AG08396 (cell line): ENCODE measurements at places on chromosomes 5 and 9.

DNA sequence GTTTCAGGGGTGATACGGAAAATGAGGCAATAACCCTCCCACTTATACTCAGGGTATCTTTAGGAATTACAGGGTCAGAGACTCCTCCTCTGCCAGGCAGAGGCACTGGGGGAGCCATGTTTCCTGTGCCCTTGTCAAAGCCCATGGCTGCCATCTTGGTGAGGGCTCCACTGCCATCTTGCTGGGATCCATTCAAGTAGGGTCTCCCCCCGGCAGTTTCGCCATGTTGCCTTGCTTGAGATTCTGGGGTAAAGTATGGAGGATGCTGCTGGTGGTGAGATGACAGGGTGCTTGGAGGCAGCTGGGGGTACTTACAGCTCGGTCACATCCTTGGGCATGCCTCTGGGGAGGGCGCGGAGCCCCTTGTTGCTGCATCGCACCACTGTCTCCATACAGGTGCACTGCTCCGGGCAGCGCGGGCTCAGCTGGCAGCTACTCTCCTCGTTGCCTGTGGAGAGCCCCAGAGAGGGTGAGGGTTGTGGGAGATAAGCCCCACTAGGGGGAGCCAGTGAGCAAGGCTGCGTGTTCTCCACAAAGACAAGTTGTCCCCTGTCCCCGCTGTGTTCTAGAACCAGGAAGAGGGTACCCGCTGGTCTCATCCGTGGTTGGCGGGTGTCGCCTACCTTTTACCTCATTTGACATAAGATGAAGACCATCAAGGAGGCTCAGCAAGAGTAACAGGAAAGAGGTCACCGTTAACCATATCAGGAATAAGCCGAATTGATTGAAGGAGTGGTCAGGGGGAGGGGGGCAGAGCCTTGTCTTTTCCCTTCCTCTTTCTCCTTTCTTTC, 169.0 kb upstream of the PANK3 start:
- no peak for DNase-seq

GRCh38 chr5:33417632-33418031, 23.1 kb upstream of the TARS1 start:
- no peak for DNase-seq

GRCh38 chr5:132260714-132261551, 3.4 kb downstream of the PDLIM4 start:
- DNase-seq: no peak

- peak; percentile 26 for DNase-seq
Measured at GRCh38 chr5:175479125-175479881, 943 bp downstream of the SFXN1 start.

- no peak for DNase-seq
Measured at GRCh38 chr5:55483885-55484284, 50.9 kb downstream of the PLPP1 start.

DNA sequence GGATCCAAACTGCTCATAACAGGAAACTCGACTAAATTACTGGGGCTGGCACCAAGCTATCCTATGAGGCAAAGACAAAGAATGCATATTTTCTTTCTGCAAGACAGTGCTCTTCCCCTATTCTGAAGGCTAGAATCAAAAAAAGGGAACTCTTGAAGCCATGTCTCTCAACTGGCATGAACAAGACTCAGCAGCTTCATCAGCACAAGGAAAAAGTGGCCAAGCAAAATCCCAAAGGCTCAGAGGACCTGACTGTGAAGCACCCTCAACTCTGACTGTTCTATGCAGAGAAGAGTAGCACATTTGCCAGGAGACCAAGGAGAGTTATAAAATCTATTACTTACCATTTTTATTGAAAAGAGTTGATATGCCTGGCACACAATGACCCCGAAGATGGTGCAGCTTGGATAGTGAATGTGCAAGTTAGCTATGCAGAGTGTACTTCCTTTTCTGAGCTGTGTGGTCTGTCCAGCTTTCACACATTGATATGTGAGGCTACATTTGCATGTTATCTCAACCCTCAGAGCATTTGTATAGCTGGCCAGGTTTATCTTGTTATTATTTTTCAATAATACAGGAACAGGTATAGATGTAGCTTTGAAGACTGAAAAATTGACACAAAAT, 51.0 kb upstream of the FYB1 start:
- no peak for DNase-seq

GRCh38 chr9:12464400-12464799, 228.8 kb upstream of the TYRP1 start:
- DNase-seq: no peak

DNA sequence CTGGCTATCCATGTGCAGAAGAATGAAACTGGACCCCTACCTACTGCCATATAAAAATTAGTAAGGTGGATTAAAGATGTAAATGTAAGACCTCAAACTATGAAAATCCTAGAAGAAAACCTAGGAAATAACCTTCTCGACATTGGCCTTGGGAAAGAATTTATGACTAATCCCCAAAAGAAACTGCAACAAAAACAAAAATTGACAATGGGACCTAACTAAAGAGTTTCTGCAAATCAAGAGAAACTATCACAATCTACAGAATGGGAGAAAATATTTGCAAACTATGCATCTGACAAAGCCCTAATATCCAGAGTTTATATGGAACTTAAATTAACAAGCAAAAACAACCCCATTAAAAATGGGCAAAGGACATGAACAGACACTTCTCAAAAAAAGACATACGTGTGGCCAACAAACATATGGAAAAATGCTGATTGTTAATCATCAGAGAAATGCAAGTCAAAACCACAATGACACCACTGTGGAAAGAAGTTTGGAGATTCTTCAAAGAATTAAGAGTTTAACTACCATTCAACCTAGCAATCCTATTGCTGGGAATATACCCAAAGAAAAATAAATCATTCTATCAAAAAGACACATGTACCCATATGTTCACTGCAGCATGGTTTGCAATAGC, 98.5 kb downstream of the NR3C1 start:
- no peak for DNase-seq

DNA sequence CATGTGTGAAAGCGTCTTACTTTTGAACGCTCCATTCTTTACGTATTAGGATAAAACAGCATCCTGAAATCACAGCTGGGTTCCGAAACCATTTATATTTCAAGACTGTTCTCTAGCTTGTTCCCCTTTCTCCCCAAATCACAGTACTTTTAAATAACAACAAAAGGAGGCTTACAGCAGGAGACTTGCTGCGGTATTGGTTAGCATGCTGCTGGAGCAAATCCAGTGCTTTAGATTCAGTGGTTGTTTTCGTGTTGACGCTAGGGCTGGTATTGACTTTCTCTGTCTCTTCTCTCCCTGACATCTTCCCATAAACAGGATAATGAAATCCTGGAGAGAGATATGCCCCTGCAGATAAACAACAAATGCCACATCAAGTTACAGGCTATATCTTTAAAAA, 103.1 kb downstream of the ZNF608 start:
- DNase-seq: no peak

GRCh38 chr5:73637565-73637964, 11.6 kb downstream of the ARHGEF28 start:
- DNase-seq: no peak

DNA sequence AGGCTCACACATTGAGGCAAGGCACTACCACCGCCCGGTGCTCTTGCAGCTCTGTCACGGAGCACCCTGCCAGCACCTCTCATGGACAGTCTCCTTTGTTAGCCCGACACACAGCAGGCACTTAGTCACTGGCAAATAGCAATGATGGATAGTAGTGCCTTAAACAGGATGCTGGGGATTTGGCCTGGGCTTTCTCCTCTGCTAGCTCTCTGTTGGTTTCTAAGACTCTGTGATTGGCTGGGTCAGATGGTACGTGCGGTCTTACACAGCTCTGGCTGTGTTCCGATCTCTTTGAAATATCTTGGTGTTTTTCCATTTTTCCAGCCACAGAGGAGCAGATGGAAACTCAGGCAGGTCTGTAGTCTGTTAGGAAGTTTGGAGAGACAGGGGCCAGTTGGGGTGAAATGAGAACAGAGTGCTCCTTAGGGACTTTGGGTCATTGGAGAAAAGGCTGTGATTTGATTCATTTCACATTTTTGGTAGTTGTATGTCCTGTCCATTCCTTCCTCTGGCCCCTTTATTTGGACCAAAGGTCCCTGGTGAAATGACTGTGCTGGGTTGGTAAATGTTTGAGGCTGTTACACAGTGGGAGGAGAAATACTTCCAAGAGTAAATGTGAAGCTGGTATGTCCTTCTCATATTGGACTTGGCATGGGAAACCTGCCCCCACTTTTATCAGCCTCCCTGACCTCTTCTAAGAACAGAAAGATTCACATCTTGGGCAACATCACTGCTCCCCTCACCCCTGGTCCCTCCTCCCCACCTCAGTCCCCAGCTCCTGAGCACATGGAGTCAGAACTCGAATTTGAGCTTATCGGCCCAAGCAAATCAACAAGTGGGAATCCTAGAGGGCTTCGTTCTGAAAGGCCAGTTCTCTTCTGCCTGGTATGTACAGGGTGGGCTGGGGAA, 3.4 kb downstream of the SMIM3 start:
- DNase-seq: peak; percentile 79

DNA sequence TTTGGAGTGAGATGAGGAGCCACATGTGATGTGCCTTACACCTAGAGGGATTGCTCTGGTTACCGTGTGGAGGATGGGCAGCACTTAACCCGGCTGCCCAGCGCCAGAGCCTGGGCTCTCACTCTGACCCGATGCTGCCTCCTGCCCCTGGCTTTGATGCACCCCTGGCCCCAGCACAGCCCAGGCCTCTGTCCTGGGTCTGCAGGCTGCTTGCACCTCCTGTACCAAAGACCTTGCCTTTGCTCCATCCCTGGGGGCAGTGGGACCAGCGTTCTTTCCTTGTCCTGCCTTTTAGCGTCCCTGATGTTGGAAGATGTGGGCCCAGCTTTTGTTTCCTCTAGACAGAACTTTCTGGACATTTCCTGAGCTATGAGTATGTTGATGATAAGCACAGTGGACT, 40.4 kb downstream of the FGF18 start:
- DNase-seq: no peak
